Transverse colon (tissue), 4 donors: ENCODE measurements at places on chromosomes 5 and 9. TPM values are rescaled to one million over a fixed set of nuclear protein-coding genes. Genes with fewer than 3 reads are reported as not detected.

DNA sequence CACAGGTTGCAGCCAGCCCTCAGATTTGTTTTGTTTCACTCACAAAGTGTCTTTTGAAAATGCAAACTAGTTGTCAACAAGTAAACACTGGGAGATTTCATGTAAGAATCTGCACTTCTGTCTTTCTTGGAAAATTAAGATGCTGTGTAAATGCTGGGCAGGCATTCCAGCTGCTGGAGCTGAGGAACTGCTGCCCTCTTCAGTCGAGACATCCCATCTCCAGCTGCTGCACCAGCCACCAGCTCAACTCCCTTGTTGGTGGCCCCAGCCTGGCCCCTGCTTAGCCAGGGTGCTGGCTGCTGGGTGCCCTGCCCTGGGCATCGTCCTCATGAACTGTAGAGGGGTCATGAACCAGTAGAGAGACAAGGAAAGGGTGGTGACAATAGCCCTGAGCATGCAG lies 33.1 kb upstream of the AFAP1L1 start:
- no peak overlapping the region for H3K4me3 ChIP-seq
- H3K36me3 ChIP-seq = no peaks in the 10 kb centered on the region
- H3K27me3 ChIP-seq = no peaks in the 10 kb centered on the region
- no peak for DNase-seq

GRCh38 chr5:138975098-138975847 lies 100.1 kb upstream of the LRRTM2 start:
- no peaks in the 10 kb centered on the region for H3K27me3 ChIP-seq
- no peaks in the 10 kb centered on the region for H3K4me1 ChIP-seq
- no peaks in the 10 kb centered on the region for H3K36me3 ChIP-seq
- H3K4me3 ChIP-seq = no peak overlapping the region
- peak; percentile 32 for DNase-seq
- H3K27ac ChIP-seq = peak overlapping the region; percentile 54

GRCh38 chr9:84600739-84601138 lies 68.8 kb upstream of the NTRK2 start:
- H3K4me3 ChIP-seq = no peak overlapping the region
- no peaks in the 10 kb centered on the region for H3K27me3 ChIP-seq
- no peak overlapping the region for H3K27ac ChIP-seq
- H3K36me3 ChIP-seq = no peaks in the 10 kb centered on the region

- H3K36me3 ChIP-seq = no peaks in the 10 kb centered on the region
- DNase-seq = no peak
- no peak overlapping the region for H3K4me3 ChIP-seq
- H3K27me3 ChIP-seq = no peaks in the 10 kb centered on the region
Measured at GRCh38 chr5:59661311-59661710, 232.2 kb downstream of the PDE4D start.

GRCh38 chr5:66818935-66819328 lies 222.7 kb downstream of the MAST4 start:
- no peak for DNase-seq
- no peaks in the 10 kb centered on the region for H3K36me3 ChIP-seq
- no peaks in the 10 kb centered on the region for H3K4me1 ChIP-seq
- no peak overlapping the region for H3K27ac ChIP-seq

- no peaks in the 10 kb centered on the region for H3K36me3 ChIP-seq
- no peak for DNase-seq
- no peaks in the 10 kb centered on the region for H3K4me1 ChIP-seq
- no peak overlapping the region for H3K27ac ChIP-seq
- no peak overlapping the region for H3K4me3 ChIP-seq
Measured at GRCh38 chr9:90057361-90057760, 452.5 kb downstream of the GADD45G start.

- no peaks in the 10 kb centered on the region for H3K36me3 ChIP-seq
- no peak for DNase-seq
Measured at GRCh38 chr9:127095411-127095810, 27.0 kb downstream of the ANGPTL2 start.

Gene RNF183
- not detected for total RNA-seq
